Kidney (tissue), 22 donors: ENCODE measurements at places on chromosomes 7 and 10. TPM values are rescaled to one million over a fixed set of nuclear protein-coding genes. Genes with fewer than 3 reads are reported as not detected.
A peak's percentile ranks its signal among the peaks of the same experiment; 100 is the strongest.

- DNase-seq: no peak
Measured at GRCh38 chr10:128606055-128606454, 479.8 kb upstream of the MKI67 start.

DNMBP gene
- 23.7 TPM for total RNA-seq

DNA sequence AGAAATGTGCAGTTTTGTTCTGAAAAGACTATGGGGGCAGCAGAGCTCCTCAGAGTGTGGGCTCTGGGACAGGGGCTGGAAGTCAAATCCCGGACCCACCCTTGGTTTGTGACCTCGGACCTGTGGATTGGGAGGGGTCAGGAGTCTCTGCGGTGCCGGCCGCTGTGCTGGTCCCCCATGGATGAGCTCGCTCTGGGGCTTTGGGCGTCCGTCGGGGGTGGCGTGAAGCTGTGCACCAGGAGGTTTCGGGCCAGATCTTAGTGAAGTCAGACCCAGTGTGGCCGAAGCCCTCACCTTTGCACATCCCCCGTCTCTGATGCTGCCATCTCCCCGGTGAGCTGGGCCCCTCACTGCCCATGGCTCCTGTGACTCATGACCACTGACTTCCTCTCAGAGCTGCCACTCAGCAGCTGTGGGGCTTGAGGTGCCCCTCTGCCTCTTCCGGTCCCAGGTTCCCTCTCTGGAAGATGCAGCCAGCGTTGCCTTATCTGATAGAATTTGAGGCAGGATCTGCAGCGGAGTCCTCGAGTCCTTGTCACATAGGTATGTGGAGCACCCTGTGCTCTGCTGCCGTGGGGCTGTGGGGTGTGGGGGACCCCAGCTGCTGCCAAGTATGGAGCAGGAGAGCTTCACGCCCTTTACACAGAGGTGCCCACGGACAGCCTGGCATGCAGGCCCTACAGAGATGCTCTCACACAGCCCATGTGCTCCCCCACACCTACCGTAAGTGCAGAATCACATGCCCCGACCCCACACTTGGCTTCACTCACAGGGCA, 11.4 kb upstream of the SCART1 start:
- no peak for DNase-seq

PDE6C gene
- total RNA-seq: not detected

DNA sequence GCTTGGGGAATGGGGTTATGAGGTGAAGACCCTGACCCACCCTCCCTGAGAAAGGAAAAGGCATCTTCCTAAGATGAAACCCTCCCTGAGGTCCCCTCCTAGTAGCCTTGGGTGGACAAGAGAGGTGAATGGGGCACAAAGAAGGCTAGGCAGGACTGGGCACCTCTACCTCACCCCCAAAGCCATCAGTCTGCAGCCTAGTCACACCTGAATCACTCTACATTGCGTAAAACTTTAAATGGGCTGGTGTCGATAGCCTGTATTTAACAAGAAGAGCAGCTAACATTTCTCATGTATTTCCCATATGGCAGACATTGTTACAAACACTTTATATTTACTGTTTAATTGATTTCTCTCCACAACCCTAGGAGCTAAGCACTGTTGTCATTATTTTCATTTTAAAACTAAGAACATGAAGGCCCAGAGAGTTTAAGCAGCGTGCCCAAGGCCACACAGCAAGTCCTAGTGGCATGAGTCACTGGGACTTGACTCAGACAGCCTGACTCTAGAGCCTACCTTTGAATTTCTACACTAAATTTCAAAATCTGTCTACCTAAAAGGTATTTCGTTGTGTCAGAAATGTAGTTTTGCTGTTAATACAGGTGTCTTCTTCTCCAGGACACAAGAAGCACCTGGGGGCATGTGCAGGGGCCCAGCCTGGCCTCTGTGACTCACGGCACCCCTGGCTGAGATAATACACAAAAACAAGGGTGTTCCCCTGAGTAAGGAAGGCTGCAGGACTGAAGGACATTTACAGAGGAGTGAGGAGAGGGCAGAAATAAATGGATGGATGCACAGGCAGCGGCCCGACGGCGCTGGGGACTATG, 3.4 kb downstream of the AOC1 start:
- DNase-seq: no peak

DNA sequence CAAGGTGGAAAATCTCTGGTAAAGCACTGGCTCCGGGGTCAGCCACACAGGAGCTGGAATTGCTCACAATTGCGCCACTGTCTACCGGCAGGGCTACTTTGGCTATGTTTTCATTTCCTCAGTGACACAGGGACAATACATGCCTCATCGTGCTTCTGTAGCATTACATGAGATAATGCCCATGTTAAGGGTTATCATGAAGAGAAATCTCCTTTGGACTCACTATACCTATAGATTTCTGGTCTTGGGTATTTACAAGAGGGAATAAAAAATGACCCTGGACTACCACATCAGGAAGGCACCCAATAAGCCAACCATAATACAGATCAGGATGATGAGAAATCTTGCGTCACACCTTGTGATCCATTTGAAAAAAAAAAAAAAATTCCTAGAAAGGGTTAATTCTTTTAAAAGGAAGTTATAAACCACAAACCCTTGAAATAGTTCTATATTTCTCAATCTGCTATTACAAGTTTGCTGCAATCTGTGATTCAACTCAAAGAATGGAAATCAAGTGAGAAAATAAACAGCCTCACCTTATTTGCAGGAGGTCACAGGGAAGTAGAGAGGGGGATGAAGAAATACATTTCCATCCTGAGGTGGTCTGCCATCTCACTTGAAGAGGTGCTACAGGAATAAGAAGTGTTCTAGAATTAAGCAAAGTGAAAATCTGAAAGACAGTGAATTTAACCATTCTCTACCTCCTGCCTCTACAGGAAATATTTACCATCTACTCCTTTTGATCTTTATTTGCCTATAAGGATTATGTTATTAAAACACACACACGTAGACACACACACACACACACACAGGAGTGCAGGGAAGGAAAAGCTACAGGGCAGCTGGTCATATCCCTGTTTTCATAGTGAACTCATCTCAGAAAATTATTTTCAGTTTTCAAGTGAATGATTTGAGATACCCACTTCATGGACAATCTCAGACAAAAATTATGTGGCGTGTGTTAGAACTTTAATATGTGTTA, 231.3 kb upstream of the CELF2 start:
- DNase-seq: no peak

GRCh38 chr10:53664282-53665019, 891.9 kb upstream of the MBL2 start:
- DNase-seq: peak; percentile 49

DLX6 gene
- 0.13 TPM for total RNA-seq

GRCh38 chr10:117464176-117464575, 78.4 kb upstream of the EMX2 start:
- DNase-seq: no peak

DNA sequence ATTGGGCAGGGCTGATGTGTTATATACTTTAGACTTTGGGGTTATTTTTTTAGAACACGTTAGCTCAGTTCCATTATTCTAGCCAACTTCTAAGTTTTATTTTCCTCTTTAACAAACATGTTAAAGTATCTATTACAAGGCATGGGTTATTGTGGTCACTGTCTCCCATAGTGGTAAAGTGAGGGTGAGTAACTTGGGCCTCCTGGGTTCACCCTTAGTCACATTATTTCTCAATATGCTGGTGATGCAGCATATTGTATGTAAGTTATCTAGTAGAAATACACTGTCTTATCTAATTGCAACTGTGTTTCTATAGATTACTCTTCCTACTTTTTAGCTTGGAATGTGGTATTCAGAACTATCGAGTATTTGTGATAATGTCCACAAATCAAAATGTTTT, 65.9 kb downstream of the BBS9 start:
- DNase-seq: no peak
